Neural cell (in vitro differentiated cells): ENCODE measurements at places on chromosomes 5 and 9. TPM values are rescaled to one million over a fixed set of nuclear protein-coding genes. Genes with fewer than 3 reads are reported as not detected.

Gene DRD1
- 0.33 and 0.72 TPM in 2 replicates for polyA plus RNA-seq

Gene SPOUT1
- polyA plus RNA-seq, result 26.7 and 34.7 TPM in 2 replicates

Gene PCDHB14
- 12.6 and 18.3 TPM in 2 replicates for polyA plus RNA-seq

Gene SLC36A3
- not detected in 2 replicates for polyA plus RNA-seq

Gene HTR4
- polyA plus RNA-seq, result 0.24 TPM in 1 of 2 replicates, not detected in the other

Gene STING1
- polyA plus RNA-seq, result 0.12 TPM in 1 of 2 replicates, not detected in the other

Gene ABHD17B
- polyA plus RNA-seq, result 53.0 and 58.0 TPM in 2 replicates

Gene FST
- 1.1 and 1.3 TPM in 2 replicates for polyA plus RNA-seq

Gene CPEB4
- polyA plus RNA-seq, result 37.9 and 42.2 TPM in 2 replicates

Gene ADRB2
- not detected in 2 replicates for polyA plus RNA-seq

Gene IL3
- not detected in 2 replicates for polyA plus RNA-seq

Gene FCN2
- not detected in 2 replicates for polyA plus RNA-seq

Gene PCDHB13
- 1.0 and 1.6 TPM in 2 replicates for polyA plus RNA-seq

Gene LCP2
- polyA plus RNA-seq, result not detected in 2 replicates

Gene GRXCR2
- polyA plus RNA-seq, result 0.36 TPM in 1 of 2 replicates, not detected in the other

Gene HSD17B4
- 197 and 244 TPM in 2 replicates for polyA plus RNA-seq

Gene ANKRD34B
- polyA plus RNA-seq, result 0.08 and 0.32 TPM in 2 replicates

Gene PCDHGA11
- 0.32 and 0.62 TPM in 2 replicates for polyA plus RNA-seq

Gene REEP5
- polyA plus RNA-seq, result 51.6 and 53.7 TPM in 2 replicates

Gene MLANA
- not detected in 2 replicates for polyA plus RNA-seq

Gene PIP5KL1
- 3.4 and 5.2 TPM in 2 replicates for polyA plus RNA-seq

Gene STK32A
- polyA plus RNA-seq, result 22.4 and 23.1 TPM in 2 replicates

Gene TMC1
- polyA plus RNA-seq, result not detected in 2 replicates

Gene SPIN1
- polyA plus RNA-seq, result 278 and 282 TPM in 2 replicates

Gene TOR2A
- 54.1 and 59.7 TPM in 2 replicates for polyA plus RNA-seq

Gene MYOT
- polyA plus RNA-seq, result not detected in 2 replicates

Gene FOXD4L5
- polyA plus RNA-seq, result 0.06 and 0.12 TPM in 2 replicates
